Activated naive CD4-positive, alpha-beta T cell treated with anti-CD3 and anti-CD28 coated beads for 36 hours (primary cell): ENCODE measurements at places on chromosomes 7 and 10. TPM values are rescaled to one million over a fixed set of nuclear protein-coding genes. Genes with fewer than 3 reads are reported as not detected.

SLC29A3 gene
- 1.5 TPM for total RNA-seq

GRCh38 chr7:110507832-110508231 lies 583.1 kb upstream of the LRRN3 start:
- no peaks in the 10 kb centered on the region for H3K27me3 ChIP-seq
- peaks cover 2% of the 10 kb centered on the region for H3K4me1 ChIP-seq
- no peak overlapping the region for H3K27ac ChIP-seq

GRCh38 chr7:81394029-81394428 lies 375.8 kb downstream of the HGF start:
- no peak overlapping the region for H3K27ac ChIP-seq
- DNase-seq = no peak
- no peaks in the 10 kb centered on the region for H3K27me3 ChIP-seq
- H3K4me3 ChIP-seq = no peak overlapping the region
- H3K36me3 ChIP-seq = no peaks in the 10 kb centered on the region

PRKCQ gene
- 53.0 TPM for total RNA-seq

DNA sequence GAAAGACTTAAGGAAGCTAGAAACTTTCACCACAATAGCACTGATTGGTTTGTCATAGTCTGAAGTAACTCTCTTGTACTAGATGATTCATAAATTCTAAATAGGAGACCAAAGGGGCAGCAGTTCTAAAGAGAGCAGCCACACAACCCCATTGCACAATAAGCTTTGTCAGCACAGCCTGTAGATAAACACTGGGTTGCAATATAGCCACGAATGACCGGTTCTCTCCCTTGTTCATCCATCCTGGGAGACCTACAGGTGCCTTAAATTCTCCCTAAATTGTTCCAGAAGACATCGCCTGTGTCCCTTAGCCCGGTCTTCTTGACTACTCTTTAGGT lies 167.0 kb downstream of the SNX13 start:
- H3K4me3 ChIP-seq = no peak overlapping the region
- H3K27me3 ChIP-seq = no peaks in the 10 kb centered on the region
- no peak for DNase-seq
- H3K36me3 ChIP-seq = no peaks in the 10 kb centered on the region
- peaks cover 9% of the 10 kb centered on the region for H3K4me1 ChIP-seq

TCF7L2 gene
- total RNA-seq = 2.0 TPM

DNA sequence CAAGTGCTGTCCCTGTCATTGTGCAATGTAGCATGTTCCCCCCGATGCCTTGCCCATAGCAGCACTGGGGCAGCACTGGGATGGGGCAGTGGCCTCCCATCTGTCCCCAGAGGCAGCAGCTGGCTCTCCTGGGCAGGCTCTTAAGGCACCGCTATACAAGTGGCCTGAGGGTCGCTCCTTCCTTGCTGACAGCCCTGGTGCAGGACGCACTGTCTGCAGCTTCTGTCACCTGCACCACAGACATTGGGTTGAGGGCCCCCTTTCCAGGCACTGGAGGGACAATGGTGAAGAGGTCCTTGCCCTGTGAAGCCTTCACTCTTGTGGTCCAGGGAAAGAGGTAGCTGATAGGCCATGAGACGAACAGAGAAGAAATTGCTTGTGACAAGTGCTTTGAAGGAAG lies 10.6 kb downstream of the CPSF4 start:
- no peaks in the 10 kb centered on the region for H3K27me3 ChIP-seq
- H3K36me3 ChIP-seq = peaks cover 36% of the 10 kb centered on the region
- no peak overlapping the region for H3K4me3 ChIP-seq
- no peak for DNase-seq
- H3K27ac ChIP-seq = peak overlapping the region; percentile 29
- no peaks in the 10 kb centered on the region for H3K4me1 ChIP-seq

ELN gene
- total RNA-seq = 0.07 TPM

GRCh38 chr7:436367-437128 lies 83.1 kb downstream of the PDGFA start:
- H3K36me3 ChIP-seq = no peaks in the 10 kb centered on the region
- H3K27ac ChIP-seq = no peak overlapping the region
- peaks cover 7% of the 10 kb centered on the region for H3K4me1 ChIP-seq
- H3K27me3 ChIP-seq = no peaks in the 10 kb centered on the region

DNA sequence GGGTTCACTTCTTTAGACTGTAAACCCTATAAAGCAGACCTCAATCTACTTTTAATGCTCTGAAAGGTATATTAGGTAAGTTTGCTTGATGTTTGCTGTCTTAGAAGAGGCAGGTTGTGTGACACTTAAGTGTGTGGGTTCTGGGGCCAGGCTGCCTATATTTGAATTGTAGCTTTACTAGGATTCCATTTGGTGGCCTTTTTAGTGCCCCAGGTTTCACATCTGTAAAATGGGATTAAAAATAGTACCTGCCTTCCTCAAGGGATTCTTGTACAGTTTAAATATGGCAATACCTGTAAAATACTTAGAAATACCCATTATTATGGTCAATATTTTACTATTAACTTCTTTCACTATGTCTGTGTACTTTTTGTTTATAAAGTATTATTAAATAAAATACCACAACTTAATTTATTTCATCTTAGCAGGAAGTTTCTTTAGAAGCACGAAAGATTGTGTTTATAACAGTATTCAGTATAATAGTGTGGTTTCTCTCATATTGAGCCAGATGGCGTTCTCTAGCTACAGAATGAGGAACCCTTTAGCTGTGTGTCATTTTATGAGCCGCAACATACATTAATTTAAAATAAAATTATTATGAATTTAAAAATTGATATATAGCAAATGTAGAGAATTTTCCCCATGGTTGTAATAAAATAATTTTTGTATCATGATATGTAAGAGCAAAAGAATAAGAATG lies 94.2 kb downstream of the CDK14 start:
- no peak for DNase-seq
- H3K4me3 ChIP-seq = no peak overlapping the region
- H3K36me3 ChIP-seq = no peaks in the 10 kb centered on the region
- H3K27ac ChIP-seq = no peak overlapping the region
- H3K4me1 ChIP-seq = no peaks in the 10 kb centered on the region
- H3K27me3 ChIP-seq = no peaks in the 10 kb centered on the region

STEAP4 gene
- total RNA-seq = not detected

AFAP1L2 gene
- 0.86 TPM for total RNA-seq

DNA sequence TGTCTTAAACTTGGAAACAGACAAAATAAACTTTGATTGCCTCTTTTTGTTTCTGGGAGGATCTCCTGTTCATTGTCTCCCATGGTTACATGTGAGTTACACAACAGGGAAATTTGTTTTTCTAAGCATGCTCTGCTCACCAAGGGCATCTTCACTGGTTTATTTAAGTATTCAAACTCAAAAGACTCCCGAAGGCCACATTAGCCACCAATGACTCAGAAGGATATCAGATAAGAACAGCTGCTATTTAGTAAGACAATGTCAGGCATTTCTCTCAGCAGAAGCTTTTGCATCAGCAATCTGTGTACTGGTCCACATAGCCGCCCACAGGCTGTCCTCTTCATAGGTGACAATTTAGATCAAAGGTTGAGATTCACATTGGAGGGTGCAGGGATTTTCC lies 19.3 kb downstream of the OR6B1 start:
- H3K4me3 ChIP-seq = no peak overlapping the region
- H3K36me3 ChIP-seq = no peaks in the 10 kb centered on the region
- no peaks in the 10 kb centered on the region for H3K4me1 ChIP-seq
- H3K27me3 ChIP-seq = peaks cover 4% of the 10 kb centered on the region

NUTM2A gene
- total RNA-seq = not detected

DNA sequence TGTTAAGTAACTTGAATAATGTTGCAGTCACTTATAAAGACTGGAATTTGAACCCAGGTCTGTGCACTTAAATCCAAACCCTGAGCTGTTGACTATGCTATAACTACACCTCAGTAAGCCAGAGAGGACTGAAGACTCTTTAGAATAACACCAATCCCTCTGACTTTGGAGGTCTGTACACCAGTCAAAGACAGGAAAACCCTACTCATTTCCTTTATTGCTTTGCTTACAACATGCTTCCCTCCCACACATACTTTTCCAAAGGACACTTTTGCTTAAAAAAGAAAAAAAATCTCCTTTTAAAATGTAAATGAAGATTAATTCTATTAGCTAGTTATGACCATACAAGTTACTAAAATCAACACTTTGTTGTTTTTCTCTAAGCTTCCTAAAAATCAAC lies 184.7 kb upstream of the KCTD7 start:
- no peak overlapping the region for H3K27ac ChIP-seq
- no peak for DNase-seq
- no peak overlapping the region for H3K4me3 ChIP-seq
- no peaks in the 10 kb centered on the region for H3K36me3 ChIP-seq
- no peaks in the 10 kb centered on the region for H3K27me3 ChIP-seq
- H3K4me1 ChIP-seq = peaks cover 2% of the 10 kb centered on the region

OR2A12 gene
- total RNA-seq = not detected

- H3K4me1 ChIP-seq = no peaks in the 10 kb centered on the region
- H3K27ac ChIP-seq = no peak overlapping the region
- H3K4me3 ChIP-seq = no peak overlapping the region
These were observed 194.0 kb downstream of the CFTR start for GRCh38 chr7:117673839-117674238.

DNA sequence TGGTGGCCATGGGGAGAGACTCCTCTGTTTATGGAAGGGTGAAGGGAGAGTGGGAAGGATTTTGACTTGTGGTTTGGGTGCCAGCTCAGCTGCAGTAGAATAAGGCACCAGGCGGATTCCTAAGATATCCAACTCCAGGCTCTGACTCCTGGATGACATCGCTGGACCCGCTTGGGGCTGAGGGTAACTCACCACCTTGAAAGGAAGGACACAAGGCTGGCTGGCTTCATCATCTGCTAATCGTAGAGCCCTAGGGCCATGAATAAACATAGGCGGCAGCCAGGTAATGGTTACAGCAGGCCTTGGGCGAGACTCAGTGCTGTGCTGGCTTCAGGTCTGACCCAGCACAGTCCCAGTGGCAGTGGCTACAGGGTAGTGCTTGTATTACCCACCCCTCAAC lies 16.7 kb upstream of the LIPK start:
- no peak for DNase-seq
- H3K27ac ChIP-seq = no peak overlapping the region
- no peaks in the 10 kb centered on the region for H3K4me1 ChIP-seq

DNA sequence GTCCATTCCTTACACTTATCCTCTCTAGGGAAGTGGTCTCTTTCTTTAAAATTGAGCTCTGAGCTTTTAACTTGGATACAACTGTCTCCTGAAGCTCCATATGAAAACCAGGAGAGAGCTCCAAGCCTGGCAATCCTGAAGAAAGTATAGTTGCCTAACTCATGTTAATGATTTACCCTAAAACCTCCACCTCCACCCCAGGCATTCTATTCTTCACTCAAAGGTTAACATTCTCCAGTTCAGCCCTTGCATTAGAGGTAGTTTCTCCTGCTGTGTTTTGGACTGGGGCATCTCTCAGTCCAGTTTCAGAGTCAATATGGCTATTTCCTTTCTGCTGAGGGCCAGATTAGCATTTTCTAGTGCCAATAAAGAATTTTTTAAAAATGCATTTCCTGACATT lies 195.5 kb downstream of the SLC25A13 start:
- H3K4me1 ChIP-seq = no peaks in the 10 kb centered on the region
- no peaks in the 10 kb centered on the region for H3K27me3 ChIP-seq
- DNase-seq = no peak
- no peak overlapping the region for H3K4me3 ChIP-seq
- peaks cover 19% of the 10 kb centered on the region for H3K36me3 ChIP-seq
